ENCODE measurements at places on chromosomes 11 and 22. TPM values are rescaled to one million over a fixed set of nuclear protein-coding genes. Genes with fewer than 3 reads are reported as not detected.

RFPL3 gene
- total RNA-seq: not detected

DNA sequence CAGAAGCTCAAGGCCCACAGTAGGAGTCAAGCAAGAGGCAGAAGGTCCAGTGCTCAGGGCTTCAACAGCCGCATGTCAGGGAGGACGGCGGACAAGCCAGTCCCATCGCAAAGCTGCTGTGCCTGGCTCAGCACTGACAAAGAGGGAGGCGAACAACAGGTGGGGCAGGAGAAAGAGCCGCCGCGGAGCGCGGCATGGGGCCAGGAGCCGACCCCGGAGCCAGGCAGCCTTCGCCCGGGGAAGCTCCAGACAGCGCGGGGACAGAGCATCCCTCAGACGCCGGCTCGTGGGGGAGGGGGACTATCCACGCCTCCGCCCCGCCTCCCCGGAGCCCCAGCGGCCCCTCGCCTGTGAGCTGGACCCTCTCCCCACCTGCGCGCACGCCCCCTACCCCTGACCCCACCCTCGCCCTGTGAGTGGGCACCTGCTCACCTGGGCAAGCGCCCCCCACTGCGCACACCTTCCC lies 369 bp downstream of the DHCR7 start:
- DNase-seq: no peak

DNA sequence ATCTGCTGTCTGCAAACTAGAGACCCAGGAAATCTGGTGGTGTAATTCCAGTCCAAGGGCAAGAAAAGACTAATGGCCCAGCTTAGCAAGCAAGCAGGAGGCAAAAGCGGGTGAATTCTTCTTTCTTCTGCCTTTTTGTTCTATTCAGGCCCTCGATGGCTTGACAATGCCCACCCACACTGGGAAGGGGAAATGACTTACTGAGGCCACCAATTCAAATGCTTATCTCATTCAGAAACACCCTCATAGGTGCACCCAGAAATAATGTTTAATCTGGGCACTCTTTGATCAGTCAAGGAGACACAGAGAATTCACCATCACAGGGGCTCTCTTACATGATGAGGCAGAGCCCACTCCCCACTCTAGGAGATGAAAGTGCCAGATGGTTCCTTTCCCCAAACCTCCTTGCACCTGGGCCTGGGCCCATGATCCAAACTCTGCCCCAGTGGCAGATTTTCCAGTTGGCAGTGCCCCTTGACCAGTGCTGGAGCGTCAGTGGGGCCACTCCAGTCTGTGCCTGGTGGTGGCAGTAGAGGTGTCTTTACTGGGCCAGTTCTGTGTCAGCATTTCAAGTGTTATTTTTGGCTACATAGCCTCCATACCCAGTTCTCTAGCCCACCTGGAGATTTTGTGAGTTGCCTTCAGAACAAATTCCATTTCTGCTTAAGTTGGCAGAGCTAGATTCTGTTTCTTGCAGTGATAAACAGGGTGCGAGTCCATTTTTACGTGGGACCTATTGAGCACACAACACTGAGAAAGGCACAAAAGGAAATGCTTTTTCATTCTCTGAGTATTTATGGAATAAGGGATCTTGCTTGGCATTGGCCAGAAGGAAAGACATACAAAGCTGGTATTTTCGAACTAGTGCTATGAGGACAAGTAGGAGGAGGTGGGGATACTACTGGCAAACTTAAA lies 7.5 kb downstream of the ELMOD1 start:
- peak; percentile 19 for DNase-seq

- DNase-seq: no peak
These were observed 109.6 kb downstream of the TRIM29 start for GRCh38 chr11:120028181-120028896.

C11orf87 gene
- not detected for total RNA-seq

- no peak for DNase-seq
These were observed 217.5 kb upstream of the SORL1-AS1 start for GRCh38 chr11:121670266-121670665.

DNA sequence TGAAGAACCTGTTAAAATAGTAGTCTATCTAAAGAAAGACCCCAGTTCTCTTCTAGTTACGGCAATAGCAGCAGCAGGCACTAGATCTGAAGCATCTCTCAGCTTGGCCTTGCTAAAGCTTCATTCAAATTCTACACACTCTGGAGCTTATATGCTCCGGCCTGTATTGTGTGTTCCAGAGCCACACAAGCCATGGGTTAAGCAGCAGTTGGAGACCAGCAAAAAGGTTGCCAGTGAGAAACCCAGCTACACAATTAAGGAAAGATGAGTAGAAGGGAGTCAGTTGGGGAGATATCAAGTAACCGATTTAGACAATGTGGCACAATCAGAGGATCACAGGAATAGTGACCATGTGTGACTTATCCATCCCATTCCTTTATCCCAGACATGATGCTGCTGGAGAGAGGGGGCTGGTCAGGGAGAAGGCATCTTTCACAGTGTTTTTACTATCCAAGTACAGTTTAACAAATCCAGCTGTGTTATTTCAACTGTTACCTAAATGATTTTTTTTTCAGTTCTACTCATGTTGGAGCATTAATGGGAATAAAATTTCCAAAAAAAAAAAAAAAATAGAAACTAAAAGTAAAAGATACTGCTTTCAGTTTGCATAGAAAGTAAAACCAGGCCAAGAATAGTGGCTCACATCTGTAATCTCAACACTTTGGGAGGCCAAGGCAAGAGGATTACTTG lies 41.0 kb downstream of the PAX6 start:
- no peak for DNase-seq

PARVB gene
- total RNA-seq: 33.0 TPM

PDE2A gene
- 0.92 TPM for total RNA-seq

DNA sequence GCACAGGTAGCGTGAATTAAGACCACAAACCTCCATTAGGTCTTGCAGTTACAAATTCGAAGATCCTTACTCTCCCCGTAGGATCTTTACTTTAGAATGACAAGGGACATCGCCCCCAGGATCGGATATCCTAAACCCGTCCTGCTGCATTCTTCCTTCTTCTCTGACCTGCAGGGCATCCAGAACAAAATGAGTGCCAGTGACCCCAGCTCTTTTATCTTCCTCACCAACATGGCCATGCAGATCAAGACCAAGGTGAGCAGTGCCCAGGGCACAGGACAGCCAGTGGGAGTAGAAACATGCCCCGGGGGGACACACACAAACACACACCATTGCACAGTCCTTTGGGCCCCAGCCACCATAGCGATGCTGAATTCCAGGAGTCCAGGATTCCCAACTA lies 42.6 kb upstream of the MPEG1 start:
- DNase-seq: no peak

FGF19 gene
- 0.12 TPM for total RNA-seq

DNA sequence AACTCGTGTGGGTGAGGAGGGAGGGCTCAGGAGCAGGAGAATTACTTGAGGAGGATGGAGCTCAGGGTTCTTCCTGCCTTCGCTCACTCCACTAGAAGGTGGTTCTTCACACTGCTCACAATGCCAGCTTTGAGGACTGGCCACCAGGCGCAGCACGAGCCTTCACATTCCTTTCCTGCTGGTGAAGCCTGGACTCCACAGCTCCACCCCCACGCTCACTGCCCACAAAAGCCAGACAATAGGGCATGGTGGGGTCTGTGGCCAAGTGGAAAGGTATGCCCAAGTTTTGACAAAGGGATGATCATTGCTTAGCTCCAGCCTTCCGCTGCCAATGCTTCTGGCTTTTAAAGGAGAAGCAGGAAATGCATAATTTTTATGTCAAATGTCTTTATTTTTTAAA lies 58.0 kb upstream of the FADD start:
- DNase-seq: no peak

POTEH gene
- not detected for total RNA-seq

CHRNA10 gene
- 0.30 TPM for total RNA-seq

- no peak for DNase-seq
These were observed 618.2 kb downstream of the TBC1D22A start for GRCh38 chr22:47380692-47381091.

- no peak for DNase-seq
These were observed 154.5 kb downstream of the CRYBB2 start for GRCh38 chr22:25373961-25374360.

DNA sequence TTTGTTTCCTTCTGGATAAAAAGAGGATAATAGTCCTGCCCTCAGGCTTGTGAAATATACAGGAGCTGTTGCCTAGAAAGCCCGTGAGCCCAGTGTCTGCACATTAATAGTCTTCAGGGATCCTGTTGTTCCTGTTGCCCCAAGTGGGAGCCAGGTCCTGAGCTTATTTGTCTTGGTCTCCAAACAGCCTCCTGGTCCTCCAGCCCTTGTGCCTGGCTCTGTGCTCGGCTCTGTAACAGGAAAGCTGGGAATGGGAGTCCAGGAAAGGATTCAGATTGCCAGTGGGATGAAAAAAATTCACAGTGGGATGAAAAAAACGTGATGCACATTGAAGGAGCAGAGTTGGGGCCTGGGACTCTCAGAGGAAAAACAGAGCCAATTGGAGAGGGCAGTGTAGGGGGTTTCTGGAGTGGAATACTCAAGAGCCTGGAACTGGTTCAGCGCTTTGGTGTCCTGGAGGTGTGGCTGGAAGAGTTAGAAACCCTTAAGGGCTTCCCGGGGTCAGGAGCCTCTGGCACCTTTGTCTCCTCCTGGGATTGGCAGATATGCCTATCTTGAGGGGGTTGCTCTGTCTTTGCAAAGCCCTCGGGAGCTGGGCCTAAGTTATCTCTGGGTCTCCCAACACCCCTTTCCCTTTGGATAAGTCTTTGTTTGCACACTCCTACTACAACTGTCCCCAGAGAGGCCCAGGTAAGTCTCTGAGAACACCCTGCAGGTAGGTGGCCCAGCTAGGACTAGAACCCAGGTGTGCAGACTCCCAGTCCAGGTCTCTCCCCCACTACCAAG lies 2.3 kb upstream of the INPPL1 start:
- DNase-seq: no peak

DNA sequence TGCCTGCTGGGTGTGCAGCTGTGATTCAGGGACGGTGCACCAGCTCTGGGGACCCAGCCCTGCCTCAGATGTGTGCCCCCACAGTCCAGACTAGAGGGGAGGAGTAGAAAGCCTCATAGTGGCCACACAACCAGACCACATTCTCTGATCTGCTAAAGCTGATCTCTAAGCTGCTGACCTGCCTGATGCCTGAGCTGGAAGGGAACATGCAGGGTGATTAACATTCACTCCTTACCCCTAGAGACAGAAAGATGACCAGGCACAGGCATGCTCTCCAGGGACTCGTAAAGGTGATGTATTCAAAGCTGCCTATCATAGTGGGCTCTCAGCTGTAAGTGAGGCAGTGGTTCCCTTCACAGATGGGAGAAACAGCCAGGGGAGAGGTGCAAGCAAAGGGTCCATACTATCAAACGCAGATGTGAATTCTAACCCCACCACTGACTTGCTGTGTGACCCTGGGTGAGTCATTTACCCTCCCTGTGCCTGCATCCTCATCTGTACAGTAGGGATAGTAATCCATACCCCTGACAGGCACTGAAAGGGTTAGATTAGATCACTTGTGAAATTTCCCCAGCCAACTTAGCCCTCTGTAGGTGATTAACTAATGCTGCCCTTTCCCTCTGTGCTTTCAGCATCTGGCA lies 29.0 kb upstream of the LRRC32 start:
- no peak for DNase-seq

DNA sequence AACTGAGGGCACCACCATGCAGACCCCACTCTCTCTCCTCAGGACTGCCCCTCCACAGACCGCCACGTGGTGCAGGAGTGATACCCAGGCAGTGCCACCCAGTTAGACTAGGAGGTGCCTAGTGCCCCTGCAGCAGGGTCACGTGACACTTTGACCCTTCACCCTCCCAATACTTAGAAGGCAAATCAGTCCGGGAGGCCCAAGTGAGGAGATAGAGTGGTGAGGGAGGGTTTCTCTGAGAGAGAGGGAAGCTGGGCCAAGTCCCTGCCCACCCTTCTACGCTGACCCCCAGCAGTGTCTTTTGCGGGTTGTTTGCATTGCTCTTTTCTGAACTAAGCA lies 84.6 kb downstream of the BUD13 start:
- DNase-seq: no peak

GRCh38 chr11:64451856-64452255 lies 92.9 kb downstream of the RPS6KA4 start:
- no peak for DNase-seq

GRCh38 chr11:67033661-67034166 lies 10.8 kb downstream of the SYT12 start:
- DNase-seq: no peak

SAA2 gene
- total RNA-seq: not detected

All from NCI-H460 (cell line).